ENCODE measurements at places on chromosomes 3 and 15.

GRCh38 chr3:9770276-9770812 is 597 bp upstream of the CAMK1 start:
- no peak for DNase-seq

- no peak for DNase-seq
Measured at GRCh38 chr3:169861871-169862270, 7.9 kb downstream of the LRRC31 start.

GRCh38 chr15:57165992-57166391 is 210.3 kb upstream of the CGNL1 start:
- peak; percentile 7 for DNase-seq

GRCh38 chr3:12959410-12959809 is 113.8 kb downstream of the IQSEC1 start:
- DNase-seq = no peak

- peak; percentile 19 for DNase-seq
Measured at GRCh38 chr15:41832875-41833274, 5.0 kb downstream of the JMJD7 start.

DNA sequence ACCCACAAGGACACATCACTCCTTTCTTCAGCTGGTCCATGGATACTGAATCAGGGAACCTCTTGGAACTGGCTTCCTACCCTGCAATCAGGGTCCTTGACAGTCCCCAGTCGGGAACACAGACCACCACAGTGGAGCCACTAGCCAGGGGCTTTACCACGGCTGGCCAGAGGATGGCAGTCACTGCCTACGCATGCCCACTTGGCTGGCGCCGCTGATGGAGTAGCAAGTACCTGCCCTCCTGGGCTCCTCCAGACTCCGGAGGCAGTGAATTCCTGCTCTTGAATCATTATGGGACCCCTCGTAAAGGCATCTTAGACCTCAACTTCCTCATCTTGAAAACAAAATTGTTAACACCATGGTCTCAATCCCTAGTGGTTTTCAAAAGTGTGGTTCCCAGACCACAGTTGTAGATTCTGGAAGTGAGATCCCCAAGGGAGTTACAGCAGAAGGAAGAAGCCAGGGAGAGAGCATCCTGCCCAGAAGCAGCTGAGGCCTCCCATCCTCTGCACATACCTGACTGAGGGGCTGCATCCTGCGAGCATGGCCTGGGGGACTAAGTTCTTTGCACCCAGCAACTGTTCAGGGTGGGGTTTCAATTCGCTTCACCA is 9.1 kb upstream of the SKIC8 start:
- DNase-seq = peak; percentile 76

DNA sequence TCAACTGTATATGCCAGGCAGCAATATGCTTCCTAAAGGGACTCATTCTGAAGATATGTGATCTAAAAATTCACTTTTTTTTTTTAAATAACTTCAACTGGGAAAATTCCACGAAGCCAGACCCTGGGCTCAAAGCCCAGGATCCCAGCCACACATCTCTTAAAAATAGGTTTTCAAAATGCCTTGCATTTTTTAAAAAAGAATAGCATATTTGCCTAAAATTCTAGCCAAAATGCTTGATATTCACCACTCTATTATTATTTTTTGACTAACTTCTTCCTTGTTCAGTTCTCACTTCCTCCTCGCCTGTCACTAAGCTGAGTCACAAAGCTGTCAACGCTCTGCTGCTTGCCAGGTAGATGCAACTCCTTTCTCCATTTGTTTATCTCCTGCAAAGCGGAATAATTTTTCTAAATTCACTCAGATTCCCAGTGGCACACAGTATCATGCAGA is 28.0 kb upstream of the VGLL4 start:
- DNase-seq = no peak
